Foreskin fibroblast (primary cell): ENCODE measurements at places on chromosomes 2 and 18.

- DNase-seq, result peak; percentile 29
Observed at GRCh38 chr18:23135550-23136325, 453 bp downstream of the CABLES1 start.

GRCh38 chr18:23918395-23919032 lies 96.0 kb upstream of the TTC39C start:
- peak; percentile 83 for DNase-seq

GRCh38 chr2:72028996-72029395 lies 118.7 kb downstream of the CYP26B1 start:
- DNase-seq, result no peak

- no peak for DNase-seq
Observed at GRCh38 chr2:118133916-118134315, 45.6 kb downstream of the INSIG2 start.

DNA sequence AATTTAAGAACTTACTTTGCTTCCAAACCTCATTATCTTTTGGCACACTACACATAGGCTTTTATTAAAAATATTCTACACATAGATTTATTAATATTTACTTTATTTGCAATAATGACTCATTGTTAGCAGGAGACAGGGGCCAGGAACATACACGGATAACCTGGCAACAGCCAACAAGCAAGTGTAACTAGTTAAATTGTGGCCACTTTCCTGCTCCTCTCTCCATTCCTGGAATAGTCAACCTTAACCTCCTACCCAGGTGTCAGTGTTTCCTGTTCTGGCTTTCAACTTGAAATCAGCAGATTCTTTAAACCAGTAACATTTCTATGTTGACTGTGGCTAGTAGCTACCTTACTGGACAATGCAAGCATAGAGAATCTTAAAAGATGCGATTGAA lies 26.5 kb downstream of the ACVR1 start:
- DNase-seq, result no peak

GRCh38 chr2:16022548-16023240 lies 82.3 kb downstream of the MYCN start:
- DNase-seq, result no peak

- DNase-seq, result no peak
Observed at GRCh38 chr2:220432645-220433044, 805.2 kb downstream of the SLC4A3 start.

- DNase-seq, result no peak
Observed at GRCh38 chr18:36185901-36186460, 1.3 kb upstream of the MOCOS start.

DNA sequence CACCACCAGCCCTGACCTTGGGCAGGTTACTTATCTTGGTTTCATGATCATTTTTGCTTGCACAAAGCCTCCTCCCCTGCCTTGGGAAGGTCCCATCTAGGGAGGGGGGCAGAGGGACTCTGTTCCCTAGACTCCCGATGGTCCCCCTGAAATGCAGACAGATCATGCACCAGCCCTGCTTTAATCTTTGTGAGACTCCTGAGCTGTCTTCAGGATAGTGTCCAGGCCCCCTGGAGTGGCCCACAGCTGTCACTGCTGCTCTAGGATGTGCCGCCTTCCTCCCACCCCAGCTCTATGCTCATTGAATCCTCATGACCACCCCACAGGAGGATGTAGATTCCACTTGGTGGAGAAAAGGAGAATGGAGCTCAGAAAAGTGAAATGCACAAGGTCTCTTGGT lies 28.0 kb downstream of the PCARE start:
- no peak for DNase-seq
